ENCODE measurements at places on chromosomes 16 and 17.

DNA sequence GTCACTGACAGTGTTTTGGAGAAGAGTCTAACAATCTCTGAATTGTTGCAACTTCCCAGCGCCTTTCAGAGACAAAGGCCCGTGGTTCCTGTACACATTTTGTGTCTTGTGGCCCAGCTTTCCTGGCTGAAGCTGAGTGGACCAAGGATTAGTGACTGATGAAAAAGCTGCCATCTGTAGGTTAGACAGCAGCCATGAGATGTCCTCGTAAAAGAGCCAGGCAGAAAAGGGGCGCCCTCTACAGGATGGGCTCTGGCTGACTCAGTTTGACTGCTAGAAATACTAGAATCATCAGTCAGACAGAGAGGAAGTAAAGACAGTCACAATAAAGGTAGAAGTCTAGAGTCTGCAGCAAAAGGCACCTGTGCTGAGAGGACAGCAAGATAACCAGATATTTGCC is 26.5 kb upstream of the NF1 start:
- DNase-seq, result peak; percentile 63

DNA sequence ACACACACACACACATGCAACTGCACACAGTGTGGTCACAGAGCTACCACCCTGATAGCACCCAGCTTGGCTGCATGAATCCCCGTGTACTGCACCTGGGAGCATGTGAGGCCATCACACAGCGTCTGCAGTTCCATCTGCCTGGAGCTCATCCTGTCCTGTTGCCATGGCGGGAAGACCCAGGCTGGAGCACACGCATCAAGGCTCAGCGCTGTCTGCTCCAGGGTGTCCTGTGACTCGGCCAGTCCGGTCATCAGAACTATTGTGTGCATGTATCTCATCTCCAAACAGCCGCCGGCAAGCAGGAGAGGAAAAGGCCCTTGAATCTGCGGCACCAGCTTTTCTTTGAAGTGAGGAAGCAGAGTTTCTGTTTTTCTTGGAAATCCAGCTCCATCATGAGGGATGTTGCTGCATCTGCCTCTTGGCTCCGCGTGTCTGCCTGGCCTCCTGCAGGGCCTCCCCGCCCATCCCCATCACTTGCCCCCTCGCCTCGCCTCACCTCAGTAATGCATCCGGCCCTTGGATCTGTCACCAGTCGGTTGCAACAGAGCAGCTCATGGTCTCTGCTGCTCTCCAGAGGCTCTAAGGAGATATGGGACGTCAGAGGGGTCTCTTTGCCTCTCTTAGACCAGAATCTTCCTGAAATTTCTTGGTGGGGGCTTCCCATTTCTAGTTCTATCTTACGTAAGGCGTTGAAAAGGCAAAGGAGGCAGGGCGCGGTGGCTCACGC is 23.7 kb downstream of the CACNG4 start:
- no peak for DNase-seq

DNA sequence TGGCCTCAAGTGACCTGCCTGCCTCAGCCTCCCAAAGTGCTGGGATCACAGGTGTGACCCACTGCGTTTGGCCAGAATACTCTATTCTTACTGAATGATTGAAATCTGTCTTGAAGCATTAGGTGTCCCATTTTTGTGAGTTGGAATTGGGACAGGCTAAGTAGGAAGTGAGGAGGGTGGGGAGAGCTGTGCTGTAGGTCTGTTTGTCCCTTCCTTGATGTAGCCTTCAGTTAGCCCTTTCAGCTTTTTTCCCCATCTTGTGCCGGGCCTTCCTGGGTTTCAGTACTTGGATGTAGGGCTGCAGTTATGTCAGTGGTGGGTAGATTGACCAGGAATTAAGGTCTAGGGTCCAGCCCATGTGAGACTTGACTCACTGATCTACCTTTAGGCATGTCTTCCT is 8.7 kb downstream of the PYCARD start:
- no peak for DNase-seq

GRCh38 chr17:66784621-66785364 is 50.1 kb upstream of the CACNG5 start:
- no peak for DNase-seq

- no peak for DNase-seq
Measured at GRCh38 chr16:1527836-1528811, 5.3 kb upstream of the TMEM204 start.

DNA sequence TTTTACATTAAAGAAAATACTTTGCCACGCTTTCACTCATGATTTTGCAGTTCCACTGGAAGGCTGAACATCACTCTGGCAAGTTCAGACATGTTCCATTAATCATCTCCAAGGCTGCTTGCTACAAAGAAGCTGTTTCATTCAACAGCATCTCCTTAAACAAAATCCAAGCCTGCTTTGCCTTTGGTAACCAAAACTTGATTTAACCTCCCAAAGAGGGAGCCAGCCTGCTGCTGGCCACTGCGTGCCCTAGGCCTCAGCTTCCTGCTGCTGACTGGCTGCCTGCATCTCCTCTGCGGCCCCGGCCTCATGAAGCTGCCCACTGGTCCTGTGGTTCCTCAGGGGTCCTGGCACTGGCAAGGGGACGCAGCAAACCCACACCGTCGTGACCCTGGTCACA is 31.8 kb downstream of the ANKRD11 start:
- no peak for DNase-seq

DNA sequence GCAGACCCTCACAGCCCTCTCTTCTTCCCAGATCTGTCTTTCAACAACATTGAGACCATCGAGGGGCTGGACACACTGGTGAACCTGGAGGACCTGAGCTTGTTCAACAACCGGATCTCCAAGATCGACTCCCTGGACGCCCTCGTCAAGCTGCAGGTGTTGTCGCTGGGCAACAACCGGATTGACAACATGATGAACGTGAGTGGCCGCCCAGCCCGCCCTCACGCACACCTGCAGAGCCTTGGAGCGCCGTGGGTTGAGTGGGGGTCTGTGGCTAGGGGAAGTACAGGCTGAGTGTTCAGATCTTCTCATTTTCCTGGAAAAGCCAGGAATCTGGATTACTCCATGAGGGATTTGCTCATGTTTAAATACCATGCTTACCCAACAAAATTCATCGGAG is 15.2 kb downstream of the DRC3 start:
- no peak for DNase-seq

DNA sequence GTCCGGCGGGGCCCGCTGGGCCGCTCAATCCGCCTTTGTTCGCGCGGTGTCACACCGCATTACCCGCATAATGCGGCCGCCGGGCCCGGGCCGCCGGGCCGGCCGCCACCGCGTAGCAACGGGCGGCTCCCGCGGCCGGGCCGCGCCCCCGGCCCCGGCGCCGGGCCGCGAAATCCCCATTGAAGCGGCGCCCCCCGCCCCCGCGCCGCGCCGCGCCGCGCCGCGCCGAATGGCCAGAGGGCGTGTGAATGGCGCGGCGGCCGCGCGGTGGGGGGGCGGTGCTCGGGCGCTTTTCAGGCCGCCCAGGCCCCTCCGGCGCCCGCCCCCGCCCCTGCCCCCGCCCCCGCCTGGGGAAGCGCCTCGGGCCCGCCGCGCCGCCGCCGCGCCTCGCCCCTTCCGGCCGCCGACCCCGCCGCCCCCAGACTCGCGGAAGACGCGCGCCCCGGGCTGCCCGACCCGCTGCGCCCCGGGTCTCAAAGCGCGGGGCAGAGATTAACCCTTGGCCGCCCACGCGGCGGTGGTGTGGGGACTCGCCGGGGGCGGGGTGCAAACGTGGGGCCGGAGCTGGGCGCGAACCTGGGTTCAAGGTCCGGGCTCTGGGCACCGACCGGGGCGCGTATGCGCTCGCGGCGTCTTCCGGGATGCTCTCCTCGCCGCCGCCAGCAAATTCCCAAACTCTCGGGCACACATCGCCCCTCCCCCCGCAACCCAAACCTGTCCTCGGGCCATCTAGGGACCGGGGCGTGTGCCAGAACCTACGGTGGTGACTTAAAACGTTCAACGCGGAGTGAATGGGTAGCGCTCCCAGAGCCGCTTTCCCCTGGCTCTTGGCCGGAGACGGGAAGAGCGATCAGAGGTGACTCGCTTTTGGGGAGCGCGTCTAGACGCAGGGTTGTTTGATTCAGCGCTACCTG is 46.7 kb downstream of the WNT3 start:
- DNase-seq, result no peak

GRCh38 chr16:55039931-55040330 is 109.3 kb downstream of the IRX5 start:
- no peak for DNase-seq

GRCh38 chr17:2013994-2014317 is 11.2 kb downstream of the RTN4RL1 start:
- no peak for DNase-seq

DNA sequence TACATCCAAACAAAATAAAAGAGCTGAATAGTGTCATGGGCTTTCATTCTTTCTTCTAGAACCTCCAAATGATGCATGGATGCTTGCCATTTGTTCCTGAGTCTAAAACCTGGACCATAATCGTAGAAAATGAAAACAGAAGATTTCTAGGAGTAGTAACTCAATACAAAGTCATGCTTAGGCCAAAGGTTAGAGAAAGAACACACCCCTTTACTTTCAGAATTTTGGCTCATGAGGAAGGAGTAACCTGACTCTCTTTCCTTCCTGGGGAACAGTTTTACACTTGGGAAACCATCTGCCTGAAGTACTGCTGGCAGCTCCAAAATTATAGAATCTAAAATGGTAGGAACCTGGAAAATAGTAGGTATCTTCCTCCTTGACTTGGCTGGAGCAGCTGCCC is 137.2 kb downstream of the SNX11 start:
- no peak for DNase-seq

- no peak for DNase-seq
Measured at GRCh38 chr17:7445619-7445968, 733 bp downstream of the CHRNB1 start.

DNA sequence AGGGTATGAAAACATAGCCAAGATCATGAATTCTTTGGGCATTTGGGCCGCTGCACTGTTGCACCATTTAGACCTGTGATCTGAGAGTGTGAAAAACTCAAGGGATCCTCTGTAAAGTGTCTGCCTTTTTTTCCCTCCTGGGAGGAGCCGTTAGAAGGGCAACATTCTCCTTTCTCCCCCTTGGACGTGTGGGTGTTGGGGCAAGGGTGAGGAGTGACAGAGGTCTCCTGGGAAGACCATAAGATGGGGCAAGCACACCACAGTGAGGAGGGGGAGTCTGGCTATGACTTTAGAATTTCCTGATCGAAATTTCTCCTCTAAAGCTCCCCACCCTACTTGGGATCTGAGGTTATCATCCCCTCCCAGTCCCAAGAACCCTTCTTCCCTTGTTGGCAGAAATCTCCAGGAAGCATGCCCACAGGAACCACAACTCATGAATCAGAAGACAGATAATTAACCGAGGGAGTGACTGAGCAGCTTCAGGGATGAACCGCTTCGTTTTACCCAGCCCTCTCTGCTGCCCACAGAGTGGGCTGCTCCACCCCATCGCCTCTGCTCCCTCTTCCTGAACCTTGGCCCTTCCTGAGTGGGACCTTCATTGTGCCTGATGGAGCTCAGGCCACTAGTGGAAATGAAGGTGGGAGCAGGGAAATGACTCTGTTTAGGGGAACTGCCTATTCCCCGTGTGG is 4.2 kb downstream of the ITGB3 start:
- DNase-seq, result peak; percentile 33

DNA sequence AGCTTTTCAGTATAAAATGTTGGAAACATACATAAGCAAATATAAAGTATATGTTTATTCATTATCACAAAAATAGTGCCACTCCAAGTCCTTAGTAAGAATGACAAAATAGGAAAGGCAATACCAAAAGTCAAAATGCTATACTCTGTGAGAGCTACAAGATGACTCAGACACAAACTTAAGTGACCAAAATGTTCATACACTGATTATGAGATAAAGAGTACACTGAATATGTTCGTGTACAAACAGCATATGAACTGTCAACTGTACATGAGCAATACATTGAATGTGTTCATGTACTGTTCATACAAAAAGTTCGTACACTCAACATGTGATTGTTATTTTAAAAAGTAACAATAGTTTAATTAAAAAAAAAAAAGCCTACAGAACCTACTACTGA is 103.3 kb downstream of the CA4 start:
- DNase-seq, result no peak

DNA sequence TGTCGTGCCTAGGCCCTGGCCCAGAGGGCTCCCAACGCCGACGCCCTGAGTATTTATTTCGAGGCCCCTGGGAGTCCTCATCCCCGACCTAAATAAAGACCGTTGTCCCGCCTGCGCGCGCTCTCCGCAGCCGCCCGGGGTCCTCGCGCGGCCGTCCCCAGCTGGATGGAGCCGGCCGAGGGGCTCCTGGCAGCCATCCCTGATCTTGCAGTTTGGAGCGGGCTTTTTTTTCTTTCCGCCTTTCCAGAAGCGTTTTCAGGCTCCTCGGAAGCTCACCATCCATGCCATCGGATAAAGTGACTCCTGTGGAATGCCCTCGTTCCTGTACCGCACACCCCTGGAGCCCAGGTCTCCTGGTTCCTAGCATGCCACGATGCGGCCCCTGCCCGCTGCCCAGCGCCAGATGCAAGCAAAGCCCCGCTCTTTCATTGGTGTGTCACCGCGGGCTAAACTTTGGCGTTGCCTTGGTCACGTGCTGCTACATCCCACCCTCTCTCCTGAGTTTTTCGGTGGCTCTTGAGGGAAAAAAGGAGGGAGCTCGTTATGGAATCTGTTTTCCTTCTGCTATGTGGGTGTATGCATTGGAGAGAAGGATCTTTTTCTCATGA is 716 bp downstream of the TMEM94 start:
- DNase-seq, result no peak

DNA sequence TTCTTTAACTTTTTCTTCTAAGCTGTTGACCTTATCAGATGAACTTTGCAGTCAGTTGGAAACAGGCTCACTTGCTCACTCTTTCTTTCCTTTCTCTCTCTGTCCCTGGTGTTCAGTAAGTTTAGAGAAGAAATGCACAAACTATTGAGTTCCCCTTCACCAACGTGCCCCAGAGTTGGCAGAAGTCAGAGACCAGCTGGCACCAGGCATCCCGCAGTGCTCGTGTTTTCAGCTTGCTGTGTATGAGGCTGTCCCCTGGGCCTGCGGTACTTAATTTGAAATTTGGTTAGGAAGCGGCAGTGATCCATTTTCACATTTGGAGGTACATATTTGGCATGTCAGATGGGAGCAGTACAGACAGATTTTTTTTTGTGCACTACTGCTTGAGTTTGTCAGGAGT is 258.6 kb downstream of the SNX29 start:
- DNase-seq, result no peak

- peak; percentile 86 for DNase-seq
Measured at GRCh38 chr17:34222722-34223497, 32.2 kb upstream of the CCL2 start.

DNA sequence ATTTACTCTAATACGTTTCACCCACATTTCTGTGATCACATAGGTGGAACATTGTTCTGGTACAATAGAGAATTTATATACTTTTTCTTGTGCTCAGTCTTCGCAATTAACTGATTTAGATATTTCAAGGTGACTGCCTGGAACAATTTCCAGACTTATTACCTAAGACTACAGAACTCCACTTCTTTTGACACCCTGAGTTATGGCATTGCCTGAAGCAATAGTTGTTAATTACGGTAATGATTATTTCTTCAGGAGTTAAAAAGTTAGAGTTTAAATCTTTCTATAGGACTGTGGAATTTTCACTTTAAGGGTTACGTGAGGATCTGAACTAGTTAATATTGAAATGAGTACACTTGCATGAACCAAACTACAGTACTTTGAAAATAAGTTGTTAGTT is 74.8 kb downstream of the MAP2K6 start:
- no peak for DNase-seq

All from inflammatory macrophage treated with lipopolysaccharide for 1 hour (primary cell).